AML-193 (cell line): ENCODE measurements at places on chromosomes 11 and 22.
A peak's percentile ranks its signal among the peaks of the same experiment; 100 is the strongest.

DNA sequence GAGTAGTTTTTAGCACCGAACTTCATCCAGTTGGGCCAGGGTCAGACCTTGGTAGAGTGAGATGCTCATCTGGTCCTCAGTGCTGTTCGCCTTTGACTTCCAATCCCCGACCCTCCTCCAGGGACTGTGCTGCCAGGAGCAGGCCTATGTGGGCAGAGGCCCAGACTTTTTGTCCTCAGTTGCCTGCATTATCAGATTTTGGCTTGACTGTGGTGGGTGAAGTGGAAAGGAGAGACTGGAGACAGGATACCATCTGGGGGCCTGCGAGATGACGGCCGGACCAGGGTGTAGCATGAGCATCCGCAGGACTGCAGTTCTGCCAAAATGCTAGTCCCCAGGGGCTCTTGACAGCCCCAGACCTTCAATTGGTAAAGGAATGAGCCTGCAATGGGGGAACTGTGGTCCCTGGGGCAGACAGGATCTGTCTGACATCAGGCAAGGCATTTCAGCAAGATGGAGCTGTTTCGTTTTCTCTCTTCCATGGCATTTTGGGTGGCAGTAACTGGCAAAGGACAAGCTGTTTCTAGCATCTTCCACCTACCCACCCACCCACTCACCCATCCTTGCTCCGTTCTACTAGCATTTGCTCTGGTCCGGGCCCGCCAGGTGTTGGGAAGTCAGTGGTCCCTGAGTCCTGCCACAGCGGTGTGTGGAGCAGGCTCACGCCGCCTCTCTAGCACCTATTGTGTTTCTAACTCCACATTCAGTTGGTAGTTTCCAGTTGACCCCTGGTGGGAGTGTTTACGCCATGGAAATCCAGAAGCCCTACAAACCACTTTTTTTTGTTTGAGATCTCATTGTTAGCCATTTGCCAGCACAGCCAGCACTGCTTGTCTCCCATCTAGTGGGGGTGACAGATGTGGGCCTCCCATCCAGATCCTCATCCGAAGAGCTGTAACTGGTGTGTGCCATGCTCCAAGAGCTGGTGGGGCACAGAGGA lies 53.5 kb downstream of the OTOG start:
- no peak for DNase-seq

- no peak for DNase-seq
Measured at GRCh38 chr11:9574622-9575259, 1.3 kb downstream of the WEE1 start.

DNA sequence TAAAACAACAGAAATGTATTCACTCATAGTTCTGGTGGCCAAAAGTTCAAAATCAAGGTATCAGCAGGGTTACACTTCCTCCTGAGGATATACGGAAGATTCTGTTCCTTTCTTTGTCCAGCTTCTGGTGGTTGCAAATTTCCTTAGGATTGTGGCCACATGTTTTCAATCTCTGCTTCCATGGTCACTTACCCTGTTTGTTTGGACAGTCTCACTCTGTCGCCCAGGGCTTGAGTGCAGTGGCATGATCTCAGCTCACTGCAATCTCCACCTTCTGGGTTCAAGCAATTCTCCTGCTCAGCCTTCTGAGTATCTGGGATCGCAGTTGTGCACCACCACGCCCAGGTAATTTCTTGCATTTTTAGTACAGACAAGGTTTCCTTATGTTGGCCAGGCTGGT lies 534.3 kb downstream of the KCNA4 start:
- no peak for DNase-seq

- DNase-seq: no peak
Measured at GRCh38 chr11:60307507-60308195, 19.4 kb upstream of the MS4A6E start.

DNA sequence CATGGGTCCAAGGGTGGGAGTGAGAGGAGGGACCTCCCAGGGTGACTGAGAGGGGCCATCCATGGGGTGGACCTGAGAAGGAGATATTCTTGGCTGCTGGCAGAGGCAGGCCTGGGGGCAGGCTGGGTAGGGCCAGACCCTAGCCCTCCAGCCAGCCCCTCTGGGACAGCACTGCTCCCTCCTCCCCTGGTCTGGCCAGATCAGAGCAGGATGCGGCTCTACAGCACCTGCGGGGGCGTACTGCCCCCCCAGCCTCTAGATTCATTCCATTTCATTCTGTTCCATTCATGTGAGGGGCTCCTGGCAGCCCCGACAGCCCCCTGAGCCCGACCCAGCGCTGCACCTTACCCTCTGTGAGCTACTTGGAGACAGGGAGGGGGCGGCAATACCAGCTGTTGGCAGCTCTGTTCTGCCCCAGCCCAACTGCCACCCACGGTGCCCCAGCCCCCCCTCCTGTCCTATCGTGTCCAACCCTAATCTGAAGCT lies 34.3 kb upstream of the MYRF start:
- DNase-seq: no peak

- DNase-seq: no peak
Measured at GRCh38 chr11:78313898-78314297, 103.7 kb downstream of the GAB2 start.

GRCh38 chr22:40588726-40589125 lies 47.8 kb downstream of the MRTFA start:
- DNase-seq: peak; percentile 32

DNA sequence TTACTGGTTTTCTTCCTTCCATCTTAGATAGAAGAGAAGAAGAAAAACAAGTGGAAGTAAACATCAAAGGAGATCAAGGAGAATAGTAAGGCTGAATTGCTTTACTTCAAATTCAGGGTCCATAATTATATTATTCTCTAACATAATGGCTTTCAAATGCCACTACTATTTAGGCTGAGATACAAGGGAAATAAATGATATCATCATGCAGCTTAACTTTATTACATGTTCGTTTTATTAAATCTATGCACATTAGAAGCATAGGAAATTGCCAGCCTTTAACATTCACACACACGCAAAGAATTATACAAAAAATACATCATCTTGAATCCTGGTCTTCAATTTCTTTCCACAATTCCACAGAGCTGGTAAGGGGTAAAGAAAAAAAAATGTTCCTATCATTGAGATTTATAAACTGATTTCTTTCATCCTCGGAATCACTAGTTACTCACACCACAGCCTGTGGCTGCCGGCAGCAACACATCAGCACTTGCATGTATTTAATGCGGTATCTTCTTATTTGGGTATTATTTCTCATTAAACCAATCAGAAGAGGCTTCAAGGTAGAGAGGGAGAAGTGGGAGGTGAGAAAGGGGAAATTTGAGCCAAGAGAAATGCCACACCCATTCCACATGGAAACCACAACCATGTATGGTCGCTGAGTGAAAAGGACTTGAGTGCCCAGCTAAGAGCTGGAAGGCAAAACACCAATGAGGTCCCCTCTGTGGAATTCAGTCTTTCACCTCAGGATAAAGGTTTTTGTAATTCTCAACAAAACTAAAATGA lies 26.3 kb downstream of the SYTL2 start:
- DNase-seq: no peak

DNA sequence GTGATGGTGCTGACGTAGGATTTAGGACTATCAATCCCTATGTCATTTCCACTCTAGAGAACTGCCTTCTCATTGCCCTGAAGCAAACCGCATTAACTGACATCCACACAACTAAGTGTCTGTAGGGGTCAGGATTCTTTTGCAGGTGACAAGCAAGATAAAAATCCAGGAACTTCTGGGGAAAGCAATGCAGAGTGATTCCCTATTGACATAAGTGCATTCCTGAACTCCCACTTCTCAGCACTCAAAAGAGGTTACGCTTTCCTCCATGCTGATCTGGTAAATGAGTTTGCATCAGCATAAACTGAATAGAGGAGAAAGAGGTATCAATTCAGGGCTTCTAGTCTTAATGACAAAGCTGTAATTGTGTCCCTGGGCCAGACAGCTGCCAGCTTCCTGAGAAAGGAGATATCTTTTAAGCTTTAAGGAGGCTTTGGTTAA lies 224.6 kb upstream of the ISX start:
- no peak for DNase-seq

- no peak for DNase-seq
Measured at GRCh38 chr11:128550261-128550821, 37.0 kb downstream of the ETS1 start.

- no peak for DNase-seq
Measured at GRCh38 chr11:131692961-131693360, 322.5 kb downstream of the NTM start.

- no peak for DNase-seq
Measured at GRCh38 chr11:110428956-110429730, 605 bp upstream of the FDX1 start.

DNA sequence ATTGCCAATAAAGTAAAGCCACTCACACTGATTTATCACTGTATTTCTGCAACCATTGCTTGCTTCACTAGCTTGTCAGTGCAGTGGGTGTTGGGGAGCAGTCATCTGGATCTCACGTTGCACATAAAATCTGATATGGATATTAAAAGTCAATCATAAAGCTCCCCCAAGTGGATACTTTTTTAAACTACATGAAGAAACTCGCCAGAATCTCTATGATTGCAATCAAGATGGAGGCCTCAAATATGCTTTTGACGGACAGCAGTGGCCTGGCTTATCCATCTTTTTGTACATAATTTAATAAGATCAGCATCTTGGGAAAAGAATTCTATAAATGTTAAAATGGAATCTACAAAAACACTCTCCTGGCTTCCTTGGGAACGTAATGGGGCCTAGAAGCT lies 137.7 kb downstream of the WT1 start:
- DNase-seq: peak; percentile 6

DNA sequence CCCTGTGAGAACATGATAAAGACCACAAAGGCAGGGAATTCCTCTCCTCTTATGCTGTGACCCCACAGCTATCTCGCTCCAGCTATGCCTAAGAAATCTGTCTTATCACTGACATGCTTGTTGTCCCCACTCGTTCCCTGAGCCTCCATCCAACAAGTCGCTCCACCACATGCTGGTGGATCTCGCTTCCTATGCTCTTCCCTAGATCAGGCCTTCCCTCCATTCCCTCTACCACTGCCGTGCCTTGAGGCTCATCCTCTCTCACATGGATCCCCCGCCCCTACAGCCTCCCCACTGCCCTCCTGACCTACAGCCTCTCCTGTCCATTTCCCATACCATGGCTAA lies 1.4 kb upstream of the DGAT2 start:
- no peak for DNase-seq

GRCh38 chr11:13358596-13359270 lies 81.1 kb downstream of the BMAL1 start:
- no peak for DNase-seq
